NCI-H2029 (cell line): ENCODE measurements at places on chromosomes 11 and 22.

DNA sequence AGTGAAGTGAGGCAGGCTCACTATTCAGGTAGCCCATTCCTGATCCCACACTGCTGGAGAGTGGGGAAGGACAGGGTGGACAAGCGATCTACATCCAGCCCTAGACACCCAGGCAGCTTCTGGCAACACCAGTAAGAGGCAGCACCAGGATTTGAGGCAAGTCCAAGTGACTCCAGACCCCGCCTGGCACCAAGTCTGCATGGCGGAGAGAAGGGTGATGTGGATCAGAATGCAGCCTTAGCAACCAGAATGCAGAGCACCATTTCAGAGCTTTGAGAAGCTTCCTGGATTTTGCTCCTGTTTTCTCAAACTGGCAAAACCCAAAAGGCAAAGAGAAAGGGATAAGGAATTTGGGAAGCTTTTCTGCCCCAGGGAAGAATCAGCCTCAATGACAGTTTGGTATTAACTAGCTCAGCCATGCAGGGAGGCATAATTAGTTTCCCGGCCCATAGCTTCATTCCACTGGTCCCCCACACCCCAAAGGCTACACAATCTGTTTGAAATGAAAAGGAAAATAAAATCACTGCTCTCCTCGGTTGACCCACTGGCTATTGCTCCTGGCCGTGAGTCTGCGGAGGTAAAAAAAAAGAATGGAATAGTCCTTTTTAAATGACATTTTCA lies 17.3 kb downstream of the GALNT18 start:
- DNase-seq, result no peak

GRCh38 chr22:49882519-49883293 lies 29.1 kb downstream of the ZBED4 start:
- no peak for DNase-seq

GRCh38 chr22:26485806-26486390 lies 2.2 kb downstream of the SRRD start:
- DNase-seq, result no peak

DNA sequence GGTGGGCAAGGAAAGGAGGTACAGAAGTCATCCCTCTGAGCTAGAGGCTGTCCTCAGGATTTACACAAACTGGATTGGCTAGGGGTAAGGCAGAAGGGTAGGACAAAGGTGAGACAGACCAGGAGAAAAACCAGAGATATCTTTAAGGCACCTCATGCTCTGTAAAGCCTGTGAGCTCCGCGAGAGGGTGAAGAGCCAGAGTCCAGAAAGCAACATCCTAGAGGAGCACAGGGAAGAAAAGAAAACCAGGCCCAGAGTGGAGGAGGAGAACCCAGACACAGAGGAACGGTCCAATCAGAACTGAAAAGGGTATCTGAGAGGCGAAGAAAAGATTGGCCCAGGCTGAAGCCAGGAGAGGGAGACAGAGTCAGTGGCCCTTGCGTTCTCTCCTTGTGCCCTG lies 5.1 kb downstream of the SLC37A4 start:
- DNase-seq, result no peak

- no peak for DNase-seq
Measured at GRCh38 chr11:125063429-125064043, 431 bp downstream of the SLC37A2 start.

DNA sequence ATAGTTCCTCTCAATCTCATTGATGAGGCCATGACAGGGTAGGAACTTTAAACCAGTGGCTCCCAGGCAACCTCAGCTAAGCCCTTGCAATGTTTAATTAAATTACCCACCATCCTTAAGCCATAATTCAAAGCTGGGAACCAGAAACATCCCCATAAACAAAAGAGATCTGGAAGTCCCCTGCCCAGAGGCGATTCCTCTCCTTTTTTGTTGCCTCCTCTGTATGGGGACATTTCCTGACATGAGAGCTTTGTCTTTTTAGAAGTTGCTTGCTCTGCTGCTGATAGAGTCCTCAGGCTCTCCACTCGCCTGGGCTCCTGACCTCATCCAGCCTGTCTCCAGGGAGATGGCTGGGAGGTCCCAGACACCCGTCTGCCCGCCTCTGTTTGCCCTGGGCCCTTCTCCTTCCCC lies 3.2 kb downstream of the DTX4 start:
- DNase-seq, result no peak
